Endothelial cell (in vitro differentiated cells): ENCODE measurements at places on chromosomes 7 and 10. TPM values are rescaled to one million over a fixed set of nuclear protein-coding genes. Genes with fewer than 3 reads are reported as not detected.

DNA sequence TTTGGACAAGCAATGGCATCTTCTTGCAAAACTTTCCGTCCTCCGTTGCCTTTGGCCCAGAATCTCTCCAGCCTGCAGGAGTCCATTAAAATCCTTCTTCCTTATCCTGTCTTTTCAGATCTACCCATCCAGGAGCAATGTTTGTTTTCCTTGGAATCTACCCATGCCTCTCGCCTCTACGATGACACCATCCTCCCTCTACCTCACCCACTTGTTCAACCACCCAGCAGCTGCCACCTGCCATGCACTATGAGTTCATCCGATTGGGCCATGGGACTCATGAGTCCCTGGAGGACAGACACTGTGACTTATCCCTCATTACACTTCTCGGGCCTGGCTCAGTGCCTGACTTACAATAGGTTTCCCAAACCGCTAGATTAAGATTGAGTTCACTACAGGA lies 26.8 kb upstream of the MGMT start:
- DNase-seq: no peak

DNA sequence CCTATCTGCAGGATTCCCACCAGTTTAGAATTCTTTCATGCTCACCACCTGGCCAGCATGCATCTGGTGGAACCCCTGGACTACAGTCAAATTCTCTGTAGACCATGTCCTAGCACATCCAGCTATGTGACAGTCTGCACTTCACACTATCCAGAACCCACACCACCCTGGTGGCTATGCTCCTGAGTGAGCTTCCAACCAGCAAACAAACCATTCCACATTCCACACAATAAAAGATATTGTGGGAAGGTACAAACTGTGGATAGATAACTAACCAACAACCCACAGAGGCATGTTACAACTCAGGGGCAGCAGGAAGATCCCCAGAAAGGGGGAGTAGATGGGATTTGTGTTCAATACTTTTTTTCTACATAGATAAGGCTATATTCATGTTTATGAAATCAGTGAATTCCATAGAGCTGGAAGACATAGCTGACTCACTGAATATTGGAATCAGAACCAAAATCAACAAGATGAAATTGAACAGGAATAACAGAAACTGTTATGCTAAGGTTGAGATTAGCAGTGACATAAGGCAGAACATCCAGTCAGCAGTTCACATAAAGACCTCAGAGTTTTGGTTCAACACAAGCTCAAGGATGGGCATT lies 72.5 kb downstream of the LRRC17 start:
- DNase-seq: no peak

Gene HECW1
- 0.15 TPM for total RNA-seq

GRCh38 chr10:19659920-19660655 lies 156.1 kb upstream of the PLXDC2 start:
- no peak for DNase-seq

DNA sequence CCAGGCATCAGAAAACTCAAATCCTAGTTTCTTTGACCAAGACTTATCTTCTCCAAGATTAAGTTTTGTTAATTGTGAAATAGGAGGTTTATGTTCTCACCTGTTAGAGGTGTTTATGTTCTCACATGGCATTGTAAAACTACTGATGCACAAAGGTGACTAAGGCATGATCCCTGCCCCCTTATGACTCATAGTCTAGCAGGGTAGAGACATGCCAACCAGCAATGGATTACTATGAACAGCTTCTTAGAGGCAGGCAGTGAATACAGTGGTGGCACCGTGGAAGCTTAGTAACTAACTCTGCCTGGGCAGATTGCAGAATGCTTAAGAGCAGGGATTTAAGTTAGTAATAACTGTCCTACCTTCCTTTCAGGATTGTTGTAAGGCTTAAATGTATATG lies 400.9 kb downstream of the SORCS3 start:
- DNase-seq: no peak

Gene VPS41
- total RNA-seq: 104 TPM

GRCh38 chr10:113617086-113617485 lies 46.8 kb downstream of the NRAP start:
- no peak for DNase-seq

DNA sequence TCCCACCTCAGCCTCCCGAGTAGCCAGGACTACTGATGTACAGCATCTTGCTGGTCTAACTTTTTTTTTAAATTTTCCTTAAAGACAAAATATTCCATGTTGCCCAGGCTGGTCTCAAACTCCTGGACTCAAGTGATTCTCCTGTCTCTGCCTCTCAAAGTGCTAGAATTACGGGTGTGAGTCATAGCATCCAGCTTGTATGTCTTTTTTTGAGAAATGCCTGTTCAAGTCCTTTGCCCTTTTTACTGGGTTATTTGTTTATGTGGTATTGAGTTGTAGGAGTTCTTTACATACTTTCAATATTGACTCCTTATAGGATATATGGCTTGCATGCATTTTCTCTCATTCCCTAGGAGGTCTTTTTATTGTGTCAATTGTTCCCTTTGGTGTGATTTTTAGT lies 486.4 kb downstream of the MAGI2 start:
- no peak for DNase-seq

DNA sequence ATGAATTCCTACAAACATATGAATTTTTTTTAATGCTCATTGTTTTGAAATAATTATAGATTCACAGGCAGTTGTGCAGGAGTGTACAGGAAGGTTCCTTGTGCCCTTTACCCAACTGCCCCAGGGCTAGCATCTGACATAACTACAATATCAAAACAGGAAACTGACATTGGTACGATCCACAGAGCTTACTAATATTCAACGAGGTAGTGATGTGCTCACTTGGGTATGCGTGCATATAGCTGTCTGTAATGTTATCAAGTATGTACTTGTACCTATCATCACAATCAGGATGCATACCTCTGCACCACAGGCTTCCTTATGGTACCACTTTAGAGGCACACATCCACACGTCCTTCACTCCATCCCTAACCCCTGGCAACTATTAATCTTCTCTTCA lies 68.3 kb downstream of the BMS1 start:
- no peak for DNase-seq

DNA sequence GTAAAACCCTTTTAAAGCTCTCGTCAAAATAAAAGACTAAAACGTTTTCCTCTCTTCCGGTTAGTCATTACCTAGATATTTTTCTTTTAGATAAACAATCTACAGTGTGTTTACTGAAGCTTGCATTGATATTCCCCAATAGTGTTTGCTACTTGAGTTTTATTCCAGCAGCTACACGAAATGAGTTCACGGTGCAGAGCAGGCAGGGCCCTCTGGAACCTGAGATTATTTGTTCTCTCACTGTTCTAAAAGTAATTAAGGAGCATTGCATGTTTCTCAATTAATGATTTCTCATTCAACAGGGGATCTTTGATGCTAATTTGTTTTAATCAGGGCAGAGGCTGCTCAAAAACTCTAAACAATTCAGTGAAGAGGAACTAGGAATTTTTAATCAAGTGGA lies 319.7 kb downstream of the GFRA1 start:
- DNase-seq: no peak

DNA sequence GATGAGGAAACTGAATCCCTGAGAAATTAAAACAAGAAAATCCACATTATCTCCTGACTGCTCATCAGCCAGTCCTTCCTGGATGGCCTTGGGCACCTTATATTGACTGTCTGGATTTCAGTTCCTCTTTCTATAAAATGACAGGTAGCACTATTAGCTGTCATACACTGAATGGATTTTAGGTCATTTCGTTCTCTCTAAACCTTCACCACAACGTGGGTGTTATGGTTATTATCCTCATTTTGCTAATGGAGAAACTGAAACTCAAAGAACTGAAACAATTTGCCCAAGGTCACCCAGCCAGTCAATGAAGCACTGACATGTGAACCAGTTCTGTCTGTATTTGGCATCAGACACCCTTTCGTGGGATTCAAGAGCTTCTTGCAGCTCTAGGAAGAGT lies 193.8 kb downstream of the CYP26A1 start:
- DNase-seq: no peak

DNA sequence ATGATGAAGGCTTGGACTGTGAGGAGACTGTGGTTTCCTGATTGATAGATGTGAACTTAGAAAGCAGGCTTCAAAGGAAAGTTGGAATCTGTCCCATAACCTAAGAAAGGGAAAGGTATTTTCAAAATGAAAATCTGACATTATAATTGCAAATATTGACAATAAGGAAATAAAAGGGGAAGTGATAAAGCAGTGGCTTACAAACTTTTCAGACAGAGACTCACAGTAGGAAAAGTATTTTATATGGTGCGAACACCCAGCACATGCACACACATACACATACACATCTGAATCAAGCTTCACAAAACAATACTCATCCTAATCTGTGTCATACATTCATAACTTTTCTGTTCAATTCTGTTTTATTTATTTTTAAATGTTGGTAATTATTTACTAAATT lies 4.8 kb downstream of the PON1 start:
- no peak for DNase-seq

Gene LRGUK
- 0.64 TPM for total RNA-seq

Gene EPHA1
- 7.1 TPM for total RNA-seq

DNA sequence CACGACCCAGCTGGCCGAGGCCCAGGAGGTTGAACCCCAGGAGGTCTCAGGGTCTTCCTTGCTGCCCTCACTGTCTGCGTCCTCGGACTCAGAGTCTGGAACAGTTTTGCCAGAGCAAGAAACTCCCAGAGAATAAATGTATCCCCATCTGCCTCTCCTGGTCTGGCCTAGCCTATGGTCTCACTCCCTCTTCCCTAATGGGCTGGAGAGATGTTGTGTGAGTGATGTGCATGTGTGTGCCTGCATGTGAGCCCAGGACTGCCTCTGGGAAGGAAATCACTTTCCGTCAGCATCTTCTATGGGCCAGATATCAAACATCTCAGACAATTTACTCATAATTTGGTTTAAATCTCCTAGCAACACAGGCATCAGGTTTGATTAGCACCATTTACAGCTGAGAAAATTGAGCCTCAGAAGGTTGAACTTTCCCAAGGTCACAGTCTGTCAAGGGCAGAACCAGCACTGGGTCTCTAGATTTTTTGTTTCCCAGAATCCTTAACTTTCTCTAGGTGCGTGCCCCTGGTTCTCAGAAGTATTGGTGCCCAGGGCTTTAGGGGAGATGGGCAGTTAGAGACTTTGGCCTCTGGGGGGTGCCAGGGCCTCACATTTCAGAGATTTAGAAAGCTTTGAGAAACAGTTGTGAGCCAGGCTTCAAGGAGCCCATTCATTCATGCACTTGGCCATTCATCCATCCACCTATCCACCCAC lies 4.9 kb downstream of the TMEM270 start:
- DNase-seq: peak; percentile 65

DNA sequence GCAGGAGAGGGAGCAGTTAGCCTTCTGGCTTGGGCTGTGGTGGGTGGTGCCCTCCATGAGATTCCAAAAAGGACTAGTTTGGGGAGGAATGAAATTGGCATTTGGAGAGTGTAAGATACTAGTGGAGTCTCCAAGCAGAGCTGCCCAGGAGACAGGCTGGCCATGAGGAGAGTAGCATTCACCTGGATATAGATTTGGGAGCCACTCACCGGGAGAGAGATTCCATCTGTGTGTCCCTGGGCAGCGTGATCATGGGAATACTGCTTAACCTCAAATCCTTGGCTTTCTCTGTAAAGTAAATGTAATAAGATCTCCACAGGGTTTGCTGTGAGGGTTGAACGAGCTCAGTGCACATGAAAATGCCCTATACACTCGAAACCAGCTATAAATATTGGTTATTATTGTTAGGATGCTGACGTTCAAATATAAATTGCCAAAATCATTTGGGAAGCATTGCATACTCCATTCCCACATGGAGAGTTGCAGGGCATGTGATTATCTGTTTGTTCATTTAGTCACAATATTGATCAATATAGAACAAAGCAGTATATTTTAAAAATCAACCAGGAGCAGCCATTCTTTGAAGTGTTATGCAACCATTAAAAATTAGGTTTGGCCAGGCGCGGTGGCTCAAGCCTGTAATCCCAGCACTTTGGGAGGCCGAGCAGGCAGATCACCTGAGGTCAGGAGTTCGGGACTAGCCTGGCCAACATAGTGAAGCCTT lies 143.7 kb downstream of the CUX1 start:
- DNase-seq: no peak

- DNase-seq: no peak
These were observed 37.7 kb upstream of the KCNMA1 start for GRCh38 chr10:77675347-77675746.

DNA sequence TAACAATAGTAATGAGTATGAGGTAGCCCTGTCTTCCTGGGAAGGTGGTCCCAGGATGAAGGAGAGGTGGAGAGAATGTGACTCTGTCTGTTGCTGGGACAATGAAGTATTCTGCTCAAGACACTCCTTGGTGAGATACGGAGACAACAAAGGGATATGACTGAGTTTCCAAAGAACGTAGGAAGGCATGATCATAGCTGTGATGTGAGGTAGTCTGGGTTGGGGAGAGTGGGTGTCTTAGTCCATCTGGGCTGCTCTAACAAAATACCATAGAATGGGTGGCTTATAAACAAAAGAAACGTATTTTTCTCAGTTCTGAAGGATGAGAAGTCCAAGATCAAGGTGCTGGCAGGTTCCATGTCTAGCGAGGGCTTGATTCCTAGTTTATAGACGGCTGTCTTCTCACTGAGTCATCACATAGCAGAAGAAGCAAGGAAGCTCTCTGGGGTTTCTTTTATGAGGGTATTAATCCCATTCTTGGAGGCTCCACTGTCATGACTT lies 84.9 kb upstream of the RHOBTB1 start:
- DNase-seq: no peak

Gene PRF1
- total RNA-seq: not detected

- peak; percentile 67 for DNase-seq
These were observed at the start of gene GSTK1 for GRCh38 chr7:143263266-143264195. Gene GSTK1, plus strand, starts transcription at chr7:143263441. Its CDS starts 73 bp downstream, at chr7:143263514.

GRCh38 chr10:70847659-70848360 lies 32.1 kb downstream of the SGPL1 start:
- DNase-seq: no peak

DNA sequence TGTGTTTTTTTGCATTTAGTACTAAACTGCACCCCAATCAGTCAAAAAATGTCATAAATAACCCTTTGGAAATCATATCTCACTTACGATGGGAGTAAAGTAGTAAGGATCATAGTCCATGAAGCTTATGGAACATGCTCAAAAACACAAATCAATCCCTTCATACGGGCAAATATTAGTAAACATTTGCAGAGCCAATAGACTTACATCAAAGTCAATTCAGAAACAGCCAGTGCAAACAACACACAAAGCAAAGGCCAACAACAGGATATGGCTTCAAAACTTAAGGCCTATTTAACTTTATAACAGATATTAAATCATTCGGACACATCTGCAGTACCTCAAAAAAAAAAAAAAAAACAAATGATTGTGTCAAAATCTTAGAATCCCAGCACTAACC lies 32.1 kb downstream of the SGCE start:
- no peak for DNase-seq

GRCh38 chr10:85657476-85658113 lies 709.0 kb downstream of the GRID1 start:
- DNase-seq: no peak

DNA sequence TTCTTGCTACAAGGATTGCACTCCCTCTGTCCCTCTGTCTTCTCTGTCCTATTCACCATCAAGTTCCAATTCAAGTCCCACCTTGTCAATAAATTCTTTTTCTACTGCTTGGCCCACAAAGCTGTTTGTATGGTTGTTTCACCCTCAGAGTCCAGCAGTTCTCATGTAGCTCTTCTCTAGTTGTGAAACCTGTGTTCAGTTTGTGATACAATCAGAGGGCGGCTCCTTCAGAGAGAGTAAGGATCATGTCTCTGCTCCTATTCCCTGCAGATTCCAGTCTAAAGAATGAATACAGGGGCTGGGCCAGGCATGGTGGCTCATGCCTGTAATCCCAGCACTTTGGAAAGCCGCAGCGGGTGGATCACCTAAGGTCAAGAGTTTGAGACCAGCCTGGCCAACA lies 126.6 kb upstream of the BET1 start:
- no peak for DNase-seq
